ENCODE measurements at places on chromosomes 12 and 14.

DNA sequence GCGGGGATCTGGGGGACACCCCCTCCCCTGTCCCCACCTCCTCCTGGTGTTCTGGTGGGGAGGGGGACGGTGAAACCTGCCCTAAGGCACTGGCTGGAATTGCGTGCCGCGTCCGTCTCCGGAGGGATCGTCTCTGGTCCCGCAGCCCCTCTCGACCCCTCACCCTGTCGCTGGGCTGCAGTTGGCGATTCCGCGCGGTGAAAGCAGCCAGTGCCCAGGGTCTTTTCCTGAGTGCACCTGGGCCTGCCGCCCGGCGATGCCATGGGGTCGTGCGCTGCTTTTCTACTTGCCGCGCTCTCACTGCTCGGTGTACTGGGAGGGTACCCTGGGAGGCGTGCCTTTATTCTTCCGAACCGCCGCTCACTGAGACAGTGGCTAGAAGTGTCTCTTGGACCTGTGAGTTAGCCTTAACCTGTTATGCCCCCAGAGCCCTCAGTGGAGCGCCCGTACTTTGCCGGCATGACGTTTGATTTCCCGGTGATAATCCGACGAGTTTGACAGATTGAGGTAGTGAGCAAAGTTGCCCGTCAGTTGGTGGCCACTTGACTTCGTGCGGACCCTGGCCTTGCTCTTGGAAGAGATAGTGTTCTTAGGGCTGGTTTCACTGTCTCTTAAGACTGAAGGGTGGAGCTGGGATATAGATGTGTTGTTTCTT, 788 bp downstream of the SFSWAP start:
- DNase-seq, result no peak

DNA sequence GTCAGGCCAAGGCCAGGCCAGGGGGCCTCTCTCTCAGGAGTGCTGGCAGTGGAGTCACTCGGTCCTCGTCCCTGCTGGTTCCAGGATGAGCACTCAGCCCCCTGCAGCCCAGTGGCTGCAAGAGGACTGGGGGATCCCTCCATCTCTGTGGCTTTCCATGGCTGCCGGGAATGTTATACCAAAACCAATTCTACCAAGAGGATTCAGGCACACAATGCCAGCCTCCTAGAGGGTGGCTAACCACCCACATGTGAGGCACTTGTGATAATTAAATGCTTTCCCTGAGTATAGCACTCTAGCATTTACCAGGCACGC, 21.9 kb downstream of the ASB2 start:
- no peak for DNase-seq

GRCh38 chr12:25074113-25074512, 120.8 kb downstream of the DNAI7 start:
- no peak for DNase-seq

DNA sequence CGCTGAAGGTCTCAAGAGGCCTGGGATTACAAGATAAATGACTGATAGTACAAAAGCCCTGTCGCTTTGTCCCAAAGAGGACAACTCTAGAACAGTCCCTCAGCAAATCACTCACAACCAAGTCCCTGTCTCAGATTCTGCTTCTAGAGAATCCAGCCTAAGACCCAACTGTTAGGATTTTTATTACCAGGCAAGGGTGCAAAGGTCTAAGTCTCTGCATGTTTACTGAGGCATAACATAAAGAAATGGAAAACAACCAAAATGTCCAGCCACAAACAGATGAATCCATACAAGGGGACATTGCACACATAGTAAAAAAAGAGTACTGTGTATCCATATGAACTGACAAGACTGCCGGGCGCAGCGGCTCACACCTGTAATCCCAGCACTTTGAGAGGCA, 104.1 kb downstream of the FOXN3 start:
- no peak for DNase-seq

DNA sequence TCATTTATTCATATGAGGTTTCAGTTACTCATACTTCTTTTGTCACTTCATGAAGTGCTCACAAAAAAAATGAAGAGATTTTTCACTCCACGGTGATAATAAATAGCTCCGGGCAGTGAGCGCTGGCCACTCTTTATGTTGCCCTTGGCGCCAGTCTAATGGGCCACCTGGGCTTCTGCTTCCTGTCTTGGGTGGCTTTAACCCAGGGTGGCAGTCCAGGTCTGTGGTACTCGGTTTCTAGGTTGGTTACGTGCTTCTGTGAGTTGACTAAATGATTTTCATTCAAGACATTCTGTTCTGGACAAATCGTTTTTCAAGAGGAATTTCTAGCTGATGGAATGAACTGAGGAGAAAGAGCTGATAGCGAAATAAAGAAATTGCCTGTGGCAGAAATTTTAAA, 34.6 kb upstream of the NID2 start:
- no peak for DNase-seq

DNA sequence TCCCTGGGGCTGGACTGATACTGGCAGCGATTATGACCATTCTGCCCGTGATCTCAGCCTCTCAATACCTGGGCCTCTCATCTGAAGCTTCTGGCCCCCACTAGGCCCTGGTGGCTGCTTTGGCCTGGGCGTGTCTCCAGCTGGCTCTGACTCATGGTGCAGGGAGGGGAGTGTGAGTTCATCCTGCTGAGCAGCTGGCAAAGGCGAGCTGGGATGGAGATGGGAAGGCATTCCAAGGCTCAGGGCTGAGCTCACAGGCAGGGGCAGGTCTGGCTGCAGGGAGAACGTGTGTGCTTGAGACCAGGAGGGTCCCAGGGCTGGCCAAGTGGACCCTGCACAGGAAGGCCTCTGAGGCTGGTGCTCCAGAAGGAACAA, 221.8 kb downstream of the TMEM121 start:
- no peak for DNase-seq

DNA sequence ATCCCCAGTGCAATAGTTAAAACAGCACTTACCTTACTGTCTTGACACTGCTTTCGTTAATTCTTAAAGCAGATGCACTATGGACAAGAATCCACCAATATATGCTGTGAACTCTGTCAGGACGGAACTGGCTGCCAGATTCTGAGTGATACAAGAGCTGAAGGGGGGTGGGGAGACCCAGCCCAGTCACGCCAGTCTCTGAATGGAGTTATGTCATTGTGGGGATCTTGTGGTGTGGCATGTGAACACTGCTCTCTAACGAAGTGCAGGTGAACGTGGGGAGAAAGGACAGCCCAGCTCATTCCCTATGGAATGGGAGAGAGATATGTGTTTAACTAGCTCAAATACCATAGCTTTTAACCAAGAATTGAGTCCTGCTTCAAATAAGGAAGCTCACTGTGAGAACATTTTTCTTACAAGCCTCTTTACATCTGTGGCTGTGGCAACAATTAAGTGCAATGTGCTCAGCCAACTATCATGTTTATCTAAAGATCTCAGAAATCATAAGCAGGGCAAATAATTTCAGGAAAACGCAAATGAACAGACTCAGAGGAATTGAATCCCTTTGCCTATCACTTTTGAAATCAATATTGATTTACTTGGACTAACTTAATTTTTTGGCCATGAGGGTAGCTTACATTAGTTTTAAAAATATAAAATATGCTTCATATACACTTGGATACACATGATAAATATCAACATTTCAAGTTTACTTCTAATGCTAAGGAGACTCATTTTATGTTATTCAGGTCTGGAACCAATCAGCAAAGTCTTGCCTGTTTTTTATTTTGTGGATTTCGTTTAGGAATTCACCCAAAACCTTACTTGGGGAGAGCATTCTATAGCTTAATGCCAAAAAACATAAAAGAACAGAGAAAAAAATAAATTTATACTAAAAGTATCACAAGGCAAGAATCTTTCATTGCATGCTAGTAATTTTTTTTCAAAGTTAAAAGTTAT, at the start of gene LUM:
Gene LUM (minus strand): TSS at position 129 of the 960 bp plus-strand sequence. CDS start 2,515 bp downstream, outside the sequence.
- no peak for DNase-seq

- DNase-seq, result no peak
Measured at GRCh38 chr12:112146123-112146522, 20.8 kb downstream of the TRAFD1 start.

GRCh38 chr14:30005114-30005808, 77.6 kb upstream of the PRKD1 start:
- peak; percentile 65 for DNase-seq

DNA sequence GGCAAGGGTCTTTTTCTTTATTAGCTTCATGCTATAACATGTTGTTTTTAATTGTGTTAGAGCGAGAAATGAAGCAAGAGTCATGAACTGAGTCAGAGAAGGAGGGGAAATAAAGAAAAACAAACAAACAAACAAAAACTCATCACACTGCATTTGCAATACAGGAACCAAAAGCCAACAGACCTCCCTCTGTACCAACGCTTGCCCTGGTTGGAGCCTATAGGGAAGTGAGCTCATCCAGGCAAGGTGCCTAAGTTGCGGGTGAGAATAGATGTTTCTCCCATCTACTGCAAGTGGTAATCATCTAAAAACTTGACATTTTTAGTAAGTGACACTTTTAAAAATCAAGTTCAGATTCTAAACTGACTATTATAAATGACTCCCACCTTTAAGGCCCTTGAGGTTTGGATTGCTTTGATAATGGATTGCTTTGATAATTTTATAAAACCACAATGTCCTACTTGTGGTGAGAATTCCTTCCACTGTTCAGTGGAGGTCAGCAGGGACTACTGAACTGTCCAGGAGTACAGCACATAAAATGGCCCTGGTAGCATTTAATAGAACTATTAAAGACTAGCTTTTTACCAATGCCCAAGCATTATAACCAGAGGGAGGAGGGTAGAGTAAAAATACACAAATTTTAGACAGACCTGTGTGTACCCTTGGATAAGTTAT, 31.3 kb downstream of the SLC38A1 start:
- DNase-seq, result no peak

- no peak for DNase-seq
Measured at GRCh38 chr12:56589783-56590182, 40.3 kb downstream of the BAZ2A start.

- no peak for DNase-seq
Measured at GRCh38 chr12:119036878-119037825, 55.8 kb downstream of the SRRM4 start.

DNA sequence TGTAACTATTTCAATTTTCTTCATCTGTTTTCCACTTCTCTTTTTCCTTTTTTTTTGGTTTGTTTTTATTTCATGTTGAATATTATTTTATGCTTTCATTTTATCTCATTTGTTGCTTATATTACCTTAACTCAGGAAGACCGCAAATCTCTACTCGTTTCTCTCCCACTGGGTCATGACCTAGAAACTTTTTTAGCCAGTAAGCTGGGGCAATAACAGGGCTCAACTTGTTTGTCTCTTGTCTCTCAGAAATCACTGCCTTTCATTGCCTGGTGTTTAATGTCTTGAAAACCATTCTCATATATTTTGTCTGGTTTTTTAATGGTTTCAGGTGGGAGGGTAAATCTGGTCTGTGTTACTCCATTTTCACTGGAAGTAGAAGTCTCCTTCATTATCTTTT, 36.6 kb upstream of the ATP2B1 start:
- no peak for DNase-seq
